ENCODE measurements at places on chromosomes 13 and 19.

DNA sequence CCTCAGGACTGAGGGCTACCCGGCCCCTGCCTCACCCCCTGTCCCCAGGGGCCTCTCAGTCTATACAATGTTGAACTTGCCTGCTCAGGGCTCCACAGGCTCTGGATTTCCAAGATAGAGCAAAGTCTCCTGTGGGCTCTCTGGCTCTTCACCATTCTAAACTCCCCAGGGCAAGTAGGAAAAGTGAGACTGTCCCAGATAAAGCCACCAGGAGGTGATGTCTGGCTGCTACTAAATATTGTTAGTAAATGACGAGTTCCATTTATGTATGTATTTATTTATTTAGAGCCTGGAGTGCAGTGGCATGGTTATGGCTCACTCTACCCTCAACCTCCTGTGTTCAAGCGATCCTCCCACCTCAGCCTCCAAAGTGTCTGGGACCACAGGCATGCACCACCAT, 73.6 kb upstream of the SIAH3 start:
- DNase-seq = no peak

GRCh38 chr13:110772091-110772984, 58.8 kb downstream of the ING1 start:
- no peak for DNase-seq

GRCh38 chr13:84605927-84606326, 723.7 kb upstream of the SLITRK1 start:
- no peak for DNase-seq

DNA sequence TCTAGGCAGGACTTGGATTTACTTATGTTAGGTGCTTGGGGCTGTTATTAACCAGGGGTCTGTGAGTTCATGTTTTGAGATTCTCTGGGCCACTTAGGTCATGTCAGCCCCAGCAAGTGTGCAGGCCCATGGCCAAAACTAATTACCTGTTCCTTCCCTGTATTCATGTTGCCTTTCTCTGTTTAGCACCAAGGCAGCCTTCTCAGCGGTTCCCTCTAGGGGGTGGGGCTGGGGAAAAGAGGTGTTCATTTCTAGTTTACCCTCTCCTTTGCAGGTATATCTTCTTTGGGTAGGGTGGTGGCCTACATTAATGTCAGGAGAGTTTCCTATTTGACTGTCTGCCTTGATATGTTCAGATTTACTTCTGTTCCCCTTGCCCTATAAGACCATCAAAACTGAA, 61.7 kb downstream of the PDS5B start:
- no peak for DNase-seq

DNA sequence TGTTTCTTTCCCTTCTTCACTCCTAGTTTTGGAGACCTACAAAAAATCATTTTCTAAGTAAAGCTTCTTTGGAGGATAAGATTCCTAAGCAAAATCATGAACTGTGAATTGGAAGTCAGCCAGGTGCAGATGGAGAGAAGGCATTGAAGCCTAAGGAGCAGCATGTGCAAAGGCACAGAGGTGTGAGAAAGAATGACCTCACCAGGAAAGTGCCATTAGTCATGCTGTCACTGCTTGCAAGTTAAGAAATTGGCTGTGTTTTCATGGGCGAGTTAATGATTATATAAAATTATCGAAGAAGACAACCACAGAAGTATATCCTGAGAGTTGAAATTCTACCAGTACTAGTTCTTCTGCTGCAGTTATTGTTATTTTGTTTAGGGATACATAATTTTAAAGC, 80.3 kb upstream of the KLHL1 start:
- DNase-seq = no peak
